ENCODE measurements at places on chromosomes 2 and 18.

DNA sequence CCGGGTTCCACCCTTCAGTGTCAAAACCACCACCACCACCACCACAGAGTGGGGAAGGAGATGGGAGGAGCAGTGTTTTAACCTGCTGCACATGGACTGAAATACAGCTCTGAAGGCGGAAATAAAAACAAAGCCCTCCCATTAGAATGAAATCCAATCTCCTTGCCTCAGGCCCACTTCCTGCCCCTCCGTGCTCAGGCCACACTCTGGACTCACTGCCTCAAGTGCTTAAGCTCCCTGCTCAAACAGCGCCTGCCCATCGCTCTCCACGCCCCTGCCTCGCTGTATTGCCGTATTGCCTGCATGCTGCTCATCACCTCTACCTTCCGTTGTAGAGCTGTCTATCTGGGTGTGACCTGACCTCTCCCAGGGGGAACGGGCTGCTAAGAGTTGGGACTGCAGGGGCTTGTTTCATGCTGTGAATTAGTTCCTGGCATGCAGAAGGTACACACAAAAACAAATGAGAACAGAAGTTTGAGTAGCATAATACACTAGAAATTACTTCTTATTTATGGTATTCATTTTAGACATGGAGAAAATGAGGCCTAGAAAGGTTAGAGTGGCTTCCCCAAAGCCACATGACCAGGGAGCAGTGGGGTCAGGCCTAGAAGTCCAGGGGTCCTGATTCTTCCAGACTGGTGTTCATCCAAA, 31.6 kb upstream of the NEB start:
- no peak for DNase-seq

DNA sequence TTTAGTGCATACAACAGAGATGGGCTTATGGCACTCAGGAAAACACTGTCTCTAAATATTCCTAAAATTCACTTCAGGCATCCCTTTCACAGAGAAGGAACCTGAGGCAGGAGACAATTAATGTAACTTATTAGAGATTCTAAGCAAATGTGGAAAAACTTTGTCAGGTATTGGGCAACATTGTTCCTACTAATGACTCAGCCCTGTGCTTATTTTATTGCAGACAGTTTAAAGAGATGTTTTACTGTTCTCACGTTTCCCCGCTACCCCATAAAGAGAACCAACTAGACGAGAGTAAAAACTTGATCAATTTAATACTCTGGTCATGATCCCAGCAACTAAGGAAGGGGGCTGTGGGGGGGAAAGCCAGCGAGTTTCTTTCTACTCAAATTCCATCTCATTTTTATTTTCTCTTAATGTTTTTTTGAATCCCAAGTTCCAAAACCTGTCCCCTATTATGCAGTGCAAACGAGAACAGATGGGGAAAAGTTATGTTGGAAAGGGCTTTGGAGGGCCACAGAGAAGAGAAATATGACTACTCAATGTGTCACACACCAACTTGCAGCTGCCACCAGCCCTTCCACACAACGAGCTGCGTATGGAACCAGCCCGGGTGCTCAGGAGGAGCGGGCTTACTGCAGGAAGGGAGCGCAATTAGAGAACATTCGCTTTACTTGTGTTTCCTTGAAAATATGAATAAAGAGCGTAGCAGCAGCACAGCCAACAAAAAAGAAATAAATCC, 18.7 kb upstream of the ACVR1 start:
- no peak for DNase-seq

- no peak for DNase-seq
These were observed 119.7 kb upstream of the RMP24 start for GRCh38 chr18:35852786-35853185.

DNA sequence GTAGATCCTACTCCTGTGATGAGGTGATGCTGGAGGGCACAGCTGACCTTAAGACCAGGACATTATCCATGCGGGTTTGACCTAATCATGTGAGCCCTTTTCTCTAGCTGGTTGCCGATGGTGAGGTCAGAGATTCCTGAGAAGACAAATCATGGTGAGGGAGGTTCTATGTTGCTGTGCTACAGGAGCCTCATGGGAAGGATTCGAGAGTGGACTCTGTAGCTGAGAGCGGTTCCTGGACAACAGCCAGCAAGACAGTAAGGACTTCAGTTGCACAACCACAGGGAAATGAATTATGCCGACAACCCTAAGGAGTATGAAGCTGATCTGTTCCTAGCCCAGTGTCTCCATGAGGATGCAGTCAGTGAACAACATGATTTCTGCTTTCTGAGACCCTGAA, 80.4 kb downstream of the EPB41L3 start:
- peak; percentile 8 for DNase-seq

GRCh38 chr2:125746321-125747164, 909.4 kb upstream of the GYPC start:
- DNase-seq: no peak

DNA sequence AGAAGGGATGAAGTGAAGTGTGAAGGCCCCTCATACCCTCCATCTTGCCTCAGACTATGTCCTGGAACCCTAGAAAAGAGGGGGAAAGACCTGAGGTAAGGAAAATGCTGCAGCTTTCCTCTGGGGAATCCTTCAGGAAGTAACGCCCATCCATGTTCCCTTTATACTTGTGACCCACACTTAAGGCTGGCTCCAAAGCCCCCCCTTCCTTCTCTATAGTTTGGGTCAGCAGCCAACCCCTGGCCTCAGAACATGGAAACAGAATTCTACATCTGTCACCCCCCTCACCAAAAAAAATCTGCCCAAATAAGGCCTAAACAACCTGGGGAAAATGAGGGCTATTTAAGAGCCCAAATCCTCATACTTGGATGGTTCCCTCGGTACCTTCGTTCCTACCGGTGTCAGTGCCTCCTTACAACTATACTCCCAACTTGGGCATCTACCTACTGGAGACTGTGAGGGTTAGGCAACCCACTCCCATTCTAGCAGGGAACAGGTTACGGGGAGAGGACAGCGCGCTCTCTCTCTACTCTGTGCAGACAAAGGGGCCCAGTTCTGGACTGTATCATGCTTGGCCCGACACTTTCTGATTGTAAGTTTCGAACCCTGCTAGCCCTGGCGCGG, 689 bp downstream of the OST4 start:
- no peak for DNase-seq

- DNase-seq: no peak
These were observed 108.6 kb downstream of the C1D start for GRCh38 chr2:67954093-67954748.

DNA sequence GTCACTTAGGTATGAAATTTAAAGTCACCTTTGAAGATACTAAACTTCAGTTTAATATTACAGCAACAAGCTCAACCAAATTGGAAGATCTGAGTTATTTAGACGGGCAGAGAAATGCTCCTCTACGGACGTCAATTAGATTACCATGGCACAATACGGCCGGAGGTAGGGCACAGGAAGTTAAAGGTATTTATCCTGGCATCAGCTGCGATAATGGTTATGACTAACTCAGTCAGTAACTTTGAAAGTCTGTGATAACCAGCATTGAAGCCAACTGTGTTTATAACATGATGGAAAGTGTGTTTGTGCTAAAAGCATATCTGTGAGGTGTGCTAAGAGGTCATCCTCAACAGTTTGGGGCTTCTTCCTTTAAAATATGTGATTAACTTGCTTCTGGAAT, 117.3 kb downstream of the WDSUB1 start:
- no peak for DNase-seq

DNA sequence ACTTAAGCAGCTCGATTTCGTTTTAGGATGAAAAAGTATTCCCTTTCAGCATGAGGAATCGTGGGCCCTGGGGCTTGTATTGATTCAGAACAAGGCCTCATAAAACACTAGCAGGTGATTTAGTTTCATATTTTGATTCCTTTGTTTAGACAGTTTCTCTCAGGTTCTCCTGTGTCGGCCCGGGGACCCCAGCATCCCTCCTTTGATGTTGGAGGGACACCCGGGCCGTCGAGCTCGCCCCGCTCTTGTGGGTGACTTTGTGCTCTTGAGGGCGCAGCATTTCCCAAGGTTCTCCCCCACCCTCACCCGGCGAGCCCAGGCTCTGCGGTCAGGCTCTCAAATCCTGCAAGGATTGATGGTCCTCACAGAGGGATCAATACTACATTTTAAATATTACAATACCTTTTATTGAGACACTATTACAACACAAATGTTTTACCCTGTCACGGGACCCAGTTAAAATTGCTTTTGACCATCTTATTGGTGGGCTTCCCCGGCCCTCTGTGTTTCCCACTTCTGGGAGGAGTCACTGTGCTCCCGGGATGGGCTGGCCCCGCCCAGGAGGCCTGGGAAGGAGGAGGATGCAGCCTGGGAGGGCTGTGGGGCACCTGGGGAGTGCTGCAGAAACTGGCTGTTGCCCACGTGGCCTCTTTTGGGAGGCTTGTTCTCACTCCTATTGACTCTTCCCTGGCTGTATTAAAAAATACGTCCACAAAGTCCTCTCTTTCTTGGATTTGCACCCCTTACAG, 222.6 kb downstream of the INSIG2 start:
- no peak for DNase-seq

DNA sequence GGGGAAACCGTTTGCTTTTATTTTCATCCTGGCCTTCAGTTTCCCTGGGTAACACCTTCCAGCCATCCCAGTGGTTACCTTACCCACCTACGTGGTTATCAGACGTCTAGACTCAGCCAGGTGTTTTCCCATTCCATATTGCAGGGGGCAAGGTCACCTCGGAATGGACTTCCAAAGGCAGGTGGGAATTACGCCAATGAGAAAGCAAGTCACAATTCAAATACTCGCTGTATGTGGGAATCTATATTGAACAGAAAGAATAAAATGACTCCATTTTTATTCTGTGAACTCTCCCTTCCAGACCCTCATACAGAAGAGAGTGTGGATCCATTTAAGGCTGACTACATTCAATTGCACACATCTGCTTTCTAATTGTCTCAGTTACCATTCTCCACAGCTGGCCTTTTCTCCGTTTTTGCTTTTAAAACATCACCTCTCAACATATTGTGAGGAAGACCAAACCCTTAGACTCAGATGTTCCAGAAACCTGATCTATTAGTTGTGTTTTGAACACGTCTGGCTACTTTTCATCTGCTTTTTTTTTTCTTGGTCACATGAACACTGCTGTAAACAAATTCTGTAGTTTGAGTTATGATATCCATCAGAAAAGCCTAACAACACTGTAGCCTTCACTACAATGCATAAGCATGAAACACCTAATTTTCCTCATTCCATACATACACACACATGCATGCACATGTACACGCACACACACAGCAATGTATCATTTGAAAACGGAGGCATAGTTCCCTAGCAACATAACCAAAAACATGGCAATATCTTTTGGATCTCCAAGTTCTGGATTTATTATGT, 59.8 kb downstream of the BCL2 start:
- no peak for DNase-seq

DNA sequence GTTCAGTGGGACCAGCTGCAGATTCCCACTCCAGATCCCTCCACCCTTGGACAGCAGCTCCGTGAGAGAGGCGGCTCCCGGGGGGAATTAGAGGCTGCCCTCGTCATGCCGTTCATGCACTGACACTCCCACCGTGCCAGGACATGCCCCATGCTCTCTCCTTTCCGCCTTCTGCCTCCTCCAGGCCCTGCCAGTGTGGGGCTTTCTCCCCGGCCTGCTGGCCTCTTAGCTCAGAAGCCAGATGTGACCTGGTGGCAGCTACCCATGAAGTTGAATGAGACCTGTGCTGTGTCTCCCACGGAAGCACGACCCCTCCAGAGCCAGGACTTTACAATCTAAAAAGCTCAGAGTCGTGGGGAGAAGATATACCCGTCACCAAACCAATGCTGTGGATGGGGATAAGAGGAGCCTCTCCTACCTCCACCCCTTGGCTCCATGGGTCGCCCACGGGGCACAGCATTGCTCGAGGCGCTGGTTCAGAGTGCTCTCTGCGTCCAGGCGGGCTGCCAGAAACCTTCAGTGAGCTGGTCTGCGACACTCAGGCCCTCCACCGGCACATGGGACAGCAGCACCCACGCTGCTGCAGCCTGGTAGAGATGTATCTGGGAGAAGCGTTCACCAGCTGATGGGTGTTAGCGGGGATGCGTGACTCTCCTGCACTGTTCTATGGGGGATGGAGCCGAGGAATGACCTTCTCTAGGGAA, 111.0 kb upstream of the GPC1 start:
- DNase-seq: no peak
